ENCODE measurements at places on chromosomes 6 and 20. TPM values are rescaled to one million over a fixed set of nuclear protein-coding genes. Genes with fewer than 3 reads are reported as not detected.

GRCh38 chr20:45965169-45966002 lies 6.6 kb downstream of the ZNF335 start:
- DNase-seq, result no peak

GRCh38 chr6:124819346-124819745 lies 142.9 kb upstream of the RNF217 start:
- DNase-seq, result no peak

- DNase-seq, result no peak
Observed at GRCh38 chr6:20137240-20137639, 75.0 kb downstream of the MBOAT1 start.

GRCh38 chr6:1667012-1667804 lies 57.5 kb downstream of the FOXC1 start:
- no peak for DNase-seq

Gene UNC5CL
- under 0.01 TPM for total RNA-seq

DNA sequence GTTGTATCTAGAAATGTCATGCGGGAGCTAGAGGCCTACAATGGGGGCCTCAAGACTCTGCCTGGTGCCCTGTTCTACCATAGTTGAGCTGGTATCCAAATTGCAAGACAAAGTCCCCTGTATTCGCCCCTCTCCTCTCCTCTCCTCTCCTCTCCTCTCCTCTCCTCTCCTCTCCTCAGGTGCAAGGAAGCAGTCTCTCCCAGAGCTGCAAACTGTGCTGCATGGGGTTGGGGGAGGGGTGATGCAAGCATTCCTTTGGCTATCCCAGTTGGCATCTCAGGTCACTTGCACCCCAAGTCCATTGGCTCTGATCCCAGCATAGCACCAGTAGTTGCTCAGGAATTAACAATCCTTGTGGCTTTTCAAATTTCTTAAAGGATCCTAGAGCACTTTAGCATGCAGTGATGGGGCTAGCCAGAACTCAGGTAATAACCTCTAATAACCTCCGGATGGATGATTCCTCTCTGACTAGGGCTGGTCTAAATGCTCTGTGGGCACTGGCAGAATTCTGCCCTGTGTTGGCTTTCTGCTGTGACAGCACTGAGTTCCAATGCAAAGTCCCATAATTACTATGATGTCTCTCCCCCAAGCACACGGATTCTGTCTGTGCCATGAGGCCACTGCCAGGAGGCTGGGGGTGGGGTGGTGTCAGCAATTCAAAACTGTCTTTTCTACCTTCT lies 35.3 kb downstream of the TAF11 start:
- DNase-seq, result no peak

- DNase-seq, result no peak
Observed at GRCh38 chr6:63787021-63787420, 151.4 kb downstream of the PHF3 start.

GRCh38 chr6:2895072-2895471 lies 8.0 kb downstream of the SERPINB9 start:
- DNase-seq, result no peak

Gene FABP7
- not detected for total RNA-seq

- DNase-seq, result no peak
Observed at GRCh38 chr6:135703007-135703406, 148.5 kb upstream of the PDE7B start.

Gene CALHM6
- total RNA-seq, result 1.0 TPM

DNA sequence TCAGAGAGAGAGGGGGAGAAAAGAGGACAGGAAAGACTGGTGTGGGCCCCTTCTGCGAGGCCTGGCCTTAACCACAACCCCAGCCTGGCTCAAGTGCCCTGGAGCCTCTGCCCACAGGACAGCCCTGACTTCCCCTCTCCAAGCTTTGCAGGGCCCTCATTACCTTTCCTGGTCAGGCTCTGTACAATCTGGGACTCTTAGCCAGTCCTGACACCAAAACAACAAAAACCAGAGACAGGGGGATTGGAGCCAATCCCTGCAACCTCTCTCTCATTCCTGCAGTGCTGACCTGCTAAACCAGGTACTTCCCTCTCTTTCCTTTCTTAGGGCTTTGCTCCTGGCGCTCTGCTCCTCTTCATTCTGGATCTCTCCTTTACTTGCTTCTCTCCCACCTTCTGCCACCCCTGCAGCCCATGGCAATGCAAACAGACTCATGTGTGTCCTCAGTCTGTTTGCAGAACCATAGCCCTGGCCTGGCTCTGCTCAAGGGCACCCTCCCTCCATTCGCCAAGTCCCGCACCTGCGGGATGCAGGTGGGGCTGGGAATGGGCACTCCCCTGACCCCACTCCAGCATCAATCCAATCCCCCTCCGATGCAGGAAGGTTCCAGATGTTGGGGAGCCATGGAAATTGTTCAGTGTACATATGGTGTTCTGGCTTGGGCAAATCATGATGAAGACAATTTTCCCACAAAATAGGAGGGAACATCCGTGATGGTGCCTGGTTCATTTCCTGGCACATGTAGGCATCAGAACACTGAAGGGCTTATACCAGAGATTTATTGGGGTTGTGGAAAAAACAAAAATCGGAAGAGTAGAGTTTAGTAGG lies 38.1 kb downstream of the RPP40 start:
- DNase-seq, result no peak

DNA sequence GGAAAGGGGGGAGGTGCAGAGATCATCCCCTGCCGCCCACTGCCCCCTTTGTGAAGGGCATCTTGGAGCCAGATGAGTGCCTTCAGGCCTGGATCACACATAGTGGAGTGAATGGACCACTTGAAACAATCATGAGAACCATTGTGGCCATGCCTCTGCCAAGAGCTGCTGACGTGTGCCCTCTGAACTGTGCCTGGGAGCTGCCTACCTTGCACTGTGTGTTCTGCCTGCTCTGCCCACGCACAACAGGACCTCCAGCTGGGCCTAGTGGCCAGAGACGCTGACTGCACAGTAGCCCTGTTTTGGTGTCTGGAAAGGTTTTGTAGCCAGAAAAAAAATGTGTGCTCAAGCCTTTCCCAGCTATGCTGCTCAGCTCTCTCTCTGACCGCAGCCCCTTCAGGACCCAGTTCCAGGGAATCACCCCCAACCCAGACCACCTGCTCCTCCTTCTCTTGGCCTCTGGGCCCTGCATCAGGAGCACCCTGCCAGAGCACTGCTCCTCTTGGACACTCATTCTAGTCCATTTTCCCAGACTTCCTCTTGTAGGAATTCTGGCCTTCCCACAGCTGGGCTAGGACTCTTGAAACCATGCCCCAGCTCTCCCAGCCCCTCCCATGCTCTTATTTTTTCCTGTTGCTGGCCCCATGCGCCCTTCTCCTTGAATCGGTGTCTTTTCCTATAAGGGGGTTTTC lies 1.6 kb upstream of the ADIG start:
- DNase-seq, result no peak

Gene CPNE5
- total RNA-seq, result 5.0 TPM

Gene EYA4
- under 0.01 TPM for total RNA-seq

Gene KIAA0408
- not detected for total RNA-seq

- DNase-seq, result no peak
Observed at GRCh38 chr6:139313784-139314545, 22.2 kb upstream of the TXLNB start.

Gene IL17A
- total RNA-seq, result not detected

DNA sequence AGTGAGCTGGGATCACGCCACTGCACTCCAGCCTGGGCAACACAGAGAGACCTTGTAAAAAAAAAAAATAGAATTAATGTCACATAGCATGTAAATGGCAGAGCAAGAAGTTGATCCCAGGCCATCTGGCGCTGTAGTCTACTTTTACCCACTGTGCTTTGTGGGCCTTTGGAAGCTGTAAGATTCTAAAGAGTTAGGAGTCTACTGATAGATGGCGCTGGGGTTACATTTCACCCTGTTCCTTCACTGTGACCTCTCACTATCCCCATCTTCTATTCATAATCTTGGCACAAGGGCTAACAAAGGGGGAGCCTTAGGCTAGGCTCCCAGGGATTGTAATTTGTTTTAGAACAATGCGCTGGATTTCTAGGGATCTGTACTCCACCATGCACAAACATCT lies 24.4 kb downstream of the SIRPD start:
- no peak for DNase-seq

- no peak for DNase-seq
Observed at GRCh38 chr6:166626177-166627032, 646 bp downstream of the RPS6KA2 start.

Gene SS18L1
- 6.4 TPM for total RNA-seq

DNA sequence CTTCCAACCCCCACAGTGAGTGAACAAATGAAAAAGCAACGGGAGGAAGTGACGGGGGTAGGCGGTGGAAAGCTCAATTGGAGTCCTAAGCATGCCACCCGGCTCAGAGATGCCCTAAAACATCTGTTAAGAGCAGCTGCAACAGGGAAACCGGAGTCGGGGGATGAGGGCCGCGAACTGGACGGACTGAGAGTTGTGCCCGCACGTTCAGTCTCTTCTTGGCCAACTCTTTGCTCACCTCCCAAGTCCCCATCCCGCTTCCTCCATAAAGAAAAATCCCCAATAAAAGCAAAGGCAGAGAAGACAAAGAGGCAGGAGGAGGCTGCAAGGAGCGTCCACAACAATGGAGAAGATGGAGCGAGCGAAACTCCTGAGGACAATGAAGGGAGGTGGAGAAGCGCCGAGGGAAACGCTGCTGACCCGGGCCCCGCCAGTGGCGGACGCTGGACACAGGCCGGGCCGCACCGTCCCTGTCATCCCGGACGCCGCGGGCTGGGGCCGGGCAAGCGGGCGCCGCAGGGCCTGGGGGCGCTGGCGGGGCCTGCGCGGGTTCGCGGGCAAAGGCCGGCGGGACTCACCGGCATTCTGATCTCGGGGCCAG lies 600 bp downstream of the SEC63 start:
- DNase-seq, result peak; percentile 77

DNA sequence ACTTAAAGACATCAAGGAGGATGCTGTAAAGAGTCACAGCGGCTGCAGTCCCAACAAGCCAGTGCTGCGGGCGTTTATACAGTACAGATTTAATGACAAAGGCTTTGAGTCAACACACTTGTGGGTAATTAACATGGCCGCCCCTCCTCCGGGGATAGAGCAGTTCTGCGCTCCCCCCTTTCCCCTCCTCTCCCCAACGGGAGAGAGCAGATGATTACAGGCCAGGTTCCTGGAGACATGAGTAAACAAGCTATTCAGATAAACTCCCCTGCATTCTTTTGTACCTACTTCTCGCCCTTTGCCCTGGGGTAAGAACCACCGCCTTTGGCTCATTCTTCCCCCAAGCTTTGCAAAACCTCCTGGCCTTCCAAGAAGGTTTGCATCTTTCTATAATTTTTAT lies 23.6 kb upstream of the FABP7 start:
- no peak for DNase-seq

Gene VSX1
- not detected for total RNA-seq

GRCh38 chr6:160795721-160796120 lies 93.7 kb downstream of the PLG start:
- DNase-seq, result no peak

DNA sequence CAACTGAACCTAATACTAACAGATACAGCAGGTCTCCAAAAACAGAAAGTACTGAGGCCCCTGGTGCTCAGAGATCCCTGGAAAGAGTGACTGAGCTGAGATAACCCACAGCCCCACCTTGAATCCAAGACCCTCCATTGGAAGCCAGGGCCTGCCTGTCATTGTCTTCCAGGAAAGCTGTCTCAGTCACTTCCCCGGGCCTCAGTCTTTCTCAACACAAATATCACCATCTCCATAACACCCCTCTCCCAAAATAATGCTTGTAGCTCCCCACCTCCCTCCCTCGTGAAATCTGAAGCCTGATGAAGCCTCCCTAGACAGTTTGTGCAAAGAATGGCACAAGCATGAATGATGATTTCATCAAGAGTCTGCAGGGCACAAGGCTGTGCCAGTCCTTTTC lies 138.2 kb upstream of the LRFN2 start:
- DNase-seq, result no peak

GRCh38 chr20:35478804-35479472 lies 23.5 kb downstream of the CEP250 start:
- DNase-seq, result no peak

Gene RAB44
- total RNA-seq, result under 0.01 TPM

Gene MEP1A
- total RNA-seq, result not detected

- no peak for DNase-seq
Observed at GRCh38 chr6:582370-582769, 74.5 kb downstream of the HUS1B start.

- DNase-seq, result no peak
Observed at GRCh38 chr6:104459543-104459942, 400.2 kb downstream of the HACE1 start.

GRCh38 chr6:79719248-79719960 lies 88.3 kb downstream of the SH3BGRL2 start:
- DNase-seq, result no peak

DNA sequence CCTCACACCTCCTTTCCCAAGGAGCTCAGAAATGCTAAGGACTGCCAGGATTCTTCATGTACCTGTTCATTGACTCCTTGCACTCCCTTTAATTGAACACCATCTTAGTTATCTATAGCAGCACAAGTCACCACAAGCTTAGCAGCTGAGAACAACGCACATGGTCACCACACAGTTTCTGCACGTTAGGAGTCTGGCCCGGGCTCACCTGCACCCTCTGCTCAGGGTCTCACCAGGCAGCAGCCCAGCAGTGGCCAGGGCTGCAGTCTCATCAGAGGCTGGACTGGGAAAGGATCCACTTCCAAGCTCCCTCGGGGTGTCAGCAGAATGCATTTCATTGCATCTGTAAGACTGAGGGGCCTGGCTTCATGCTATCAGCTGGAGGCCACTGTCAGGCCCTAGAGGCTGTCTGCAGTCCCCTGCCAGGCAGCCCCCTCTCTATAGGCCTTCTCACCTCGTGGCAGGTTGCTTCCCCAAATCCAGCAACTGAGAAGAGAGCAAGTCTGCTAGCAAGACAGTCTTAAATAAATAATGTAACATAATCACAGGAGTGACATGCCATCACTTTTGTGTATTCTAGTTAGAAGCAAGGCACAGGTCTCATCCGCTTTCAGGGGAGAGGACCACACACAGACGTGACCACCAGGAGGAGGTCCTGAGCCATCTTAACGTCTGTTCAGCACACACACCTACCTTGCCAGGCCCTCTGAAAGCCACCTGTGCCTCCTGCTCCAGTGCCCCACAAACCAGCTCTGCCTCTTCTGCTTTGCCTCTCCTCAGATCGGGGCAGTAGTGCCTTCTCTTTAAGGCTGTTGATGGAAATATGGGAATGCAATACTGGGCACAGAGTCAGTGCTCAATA lies 165.2 kb upstream of the CST7 start:
- no peak for DNase-seq
